Activated CD4-positive, alpha-beta T cell treated with anti-CD3 and anti-CD28 coated beads, Interleukin-2, amount 50 U/mL, for 48 hours (primary cell): ENCODE measurements at places on chromosomes 2 and 18.
A peak's percentile ranks its signal among the peaks of the same experiment; 100 is the strongest.

DNA sequence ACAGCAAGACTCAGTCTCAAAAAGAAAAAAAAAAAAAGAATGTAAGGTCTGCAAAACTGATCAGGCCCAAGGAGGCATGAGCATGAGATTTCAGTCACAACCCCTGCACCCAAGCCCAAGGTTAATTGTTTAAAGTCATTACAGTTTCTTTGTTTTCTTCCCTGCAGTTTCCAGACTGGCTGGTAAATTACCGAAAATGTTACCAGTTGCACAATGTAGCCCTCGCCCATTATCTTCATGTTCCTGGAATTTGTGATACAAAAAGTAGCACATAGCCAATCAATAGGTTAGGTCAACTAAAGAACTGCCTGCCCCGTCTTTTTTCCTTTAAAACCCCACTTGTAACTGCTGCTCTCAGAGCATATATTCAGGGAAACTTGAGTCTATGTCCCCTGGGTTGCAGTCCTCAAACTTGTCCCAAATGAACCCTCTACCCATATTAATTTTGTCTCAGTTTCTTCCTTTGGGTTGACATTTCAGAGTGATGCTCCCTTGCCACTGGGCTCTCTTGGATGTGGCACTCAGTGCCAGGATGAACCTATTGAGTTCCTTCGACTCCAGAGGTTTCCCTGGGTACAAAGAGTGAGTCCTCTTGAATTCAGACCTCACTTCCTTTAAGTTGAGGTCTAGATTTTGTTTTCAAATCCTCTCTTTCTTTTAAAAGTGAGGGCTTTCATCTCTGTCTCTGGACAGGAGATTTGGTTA, 216.2 kb upstream of the HS6ST1 start:
- DNase-seq = no peak

DNA sequence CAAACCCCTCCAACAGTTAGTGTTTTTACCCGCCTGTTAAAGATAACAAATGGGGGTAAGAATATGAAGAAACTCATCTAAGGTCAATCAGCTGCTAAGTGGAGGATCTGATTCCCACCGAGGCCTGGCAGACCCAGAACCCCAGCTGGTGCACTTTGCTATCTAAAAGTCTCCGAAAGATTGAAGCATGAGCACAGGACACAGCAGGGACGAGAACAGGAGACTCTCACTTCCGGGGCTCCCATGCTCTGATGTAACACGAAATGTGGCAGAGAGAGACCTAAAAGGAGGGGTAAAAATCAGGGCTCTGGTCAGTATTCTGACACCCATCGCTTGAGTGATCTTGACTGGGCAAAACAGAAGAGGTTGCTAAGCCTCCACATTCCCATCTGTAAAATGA, 119.7 kb downstream of the PDCL3 start:
- no peak for DNase-seq

DNA sequence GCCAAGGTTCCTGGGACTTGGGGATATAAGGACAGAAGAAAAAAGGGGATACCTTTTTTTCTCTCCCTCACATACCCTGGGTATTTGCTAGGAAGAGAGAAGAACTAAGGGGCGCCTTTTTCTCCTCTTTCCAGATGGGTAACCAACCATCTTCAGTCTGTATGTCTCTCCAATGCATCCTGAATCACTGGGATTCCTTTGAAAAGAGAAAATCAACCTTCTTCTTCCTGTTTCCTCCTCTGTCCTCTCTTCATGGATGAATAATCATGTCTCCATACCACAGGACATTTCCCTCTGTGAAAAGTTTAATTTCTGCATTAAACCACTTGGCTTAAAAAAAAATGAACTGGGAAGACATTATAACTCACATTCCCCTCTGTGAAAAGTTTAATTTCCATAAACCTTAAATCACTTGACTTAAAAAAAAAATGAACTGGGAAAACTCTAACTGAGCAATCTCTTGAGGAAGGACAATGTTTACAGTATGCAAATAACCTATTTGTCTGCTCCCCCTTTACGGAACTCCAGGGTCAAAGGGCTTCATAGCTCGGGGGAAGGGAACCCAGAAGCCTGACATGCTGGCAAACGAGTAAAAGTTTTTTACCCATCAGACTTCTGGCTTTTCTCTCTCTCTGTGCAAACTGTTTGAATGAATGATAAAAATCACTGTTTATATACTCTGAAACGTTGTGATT, 56.7 kb upstream of the FAM98A start:
- DNase-seq = no peak

GRCh38 chr2:39523308-39524044, 86.4 kb upstream of the MAP4K3 start:
- no peak for DNase-seq

DNA sequence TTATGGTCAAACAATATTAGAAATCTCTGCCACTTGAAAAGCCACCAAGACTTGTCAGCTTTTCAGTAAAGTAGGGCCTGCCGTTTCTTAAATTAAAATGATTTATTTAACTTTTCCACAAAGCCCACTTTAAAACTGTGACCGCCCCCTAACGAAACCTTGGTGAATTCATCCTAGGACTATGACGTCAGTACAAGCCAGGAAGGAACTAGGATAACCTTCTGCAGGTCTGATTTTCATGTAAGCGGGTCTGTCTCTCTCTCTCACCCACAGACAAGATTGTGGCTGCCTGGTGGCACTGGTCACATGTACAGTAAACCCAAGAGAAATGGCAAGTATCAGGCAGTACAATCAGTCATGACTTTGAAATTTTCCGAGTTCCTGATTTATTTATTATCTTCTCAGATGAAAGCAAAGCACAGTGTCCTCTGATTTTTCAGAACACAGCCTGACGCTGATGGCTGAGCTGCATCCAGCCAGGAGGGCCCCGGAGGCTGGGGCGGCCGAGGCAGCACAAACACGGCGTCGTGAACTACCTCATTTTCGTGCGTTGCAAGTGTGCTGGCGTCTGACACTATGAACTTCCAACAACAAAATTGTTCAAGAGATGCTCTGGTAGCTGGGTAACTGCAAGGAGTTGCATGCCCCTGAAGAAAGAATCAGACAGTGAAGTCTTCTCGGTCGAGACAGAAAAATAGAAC, 18.9 kb downstream of the SALL3 start:
- DNase-seq = no peak

- no peak for DNase-seq
Observed at GRCh38 chr2:114797942-114798341, 355.5 kb downstream of the DPP10 start.

DNA sequence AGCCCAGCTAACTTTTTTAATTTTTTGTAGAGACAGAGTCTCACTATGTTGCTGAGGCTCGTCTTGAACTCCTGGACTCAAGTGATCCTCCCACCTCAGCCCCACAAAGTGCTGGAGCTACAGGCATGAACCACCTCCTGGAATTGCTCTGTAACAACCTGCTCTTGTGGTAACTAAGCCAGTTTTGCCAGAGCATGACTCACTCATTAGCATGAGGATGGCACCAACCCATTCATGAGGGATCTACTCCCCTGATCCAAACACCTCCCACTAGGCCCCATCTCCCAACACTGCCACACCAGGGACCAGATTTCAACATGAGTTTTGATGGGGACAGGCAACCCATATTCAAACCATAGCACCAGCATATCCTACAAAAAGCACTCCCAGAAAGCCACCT, 348.9 kb upstream of the RAB12 start:
- no peak for DNase-seq

GRCh38 chr2:152114366-152114765, 15.5 kb upstream of the CACNB4 start:
- no peak for DNase-seq

GRCh38 chr2:71716697-71717624, 263.6 kb downstream of the DYSF start:
- no peak for DNase-seq

GRCh38 chr18:44842588-44843412, 162.1 kb downstream of the SETBP1 start:
- DNase-seq = no peak

DNA sequence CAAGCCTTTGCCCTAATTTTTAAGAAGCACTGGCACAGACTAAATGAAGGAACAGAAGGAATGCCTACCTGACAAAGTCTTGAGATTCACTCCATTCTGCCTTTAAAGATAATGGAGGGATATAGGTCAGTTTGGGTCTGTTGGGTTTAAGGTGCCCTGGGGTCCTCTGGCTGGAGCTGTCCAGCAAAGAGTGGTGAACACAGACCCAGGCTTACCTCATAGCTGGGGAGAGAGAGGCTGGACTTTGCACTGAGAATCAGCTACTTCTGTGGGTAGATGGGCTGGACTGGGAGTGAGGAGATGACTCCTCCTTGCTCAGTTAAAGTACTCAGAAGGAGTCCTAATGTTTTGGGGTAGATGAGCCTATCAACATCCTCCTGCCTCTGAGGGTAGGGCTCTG, 64.4 kb upstream of the CXCR4 start:
- no peak for DNase-seq

DNA sequence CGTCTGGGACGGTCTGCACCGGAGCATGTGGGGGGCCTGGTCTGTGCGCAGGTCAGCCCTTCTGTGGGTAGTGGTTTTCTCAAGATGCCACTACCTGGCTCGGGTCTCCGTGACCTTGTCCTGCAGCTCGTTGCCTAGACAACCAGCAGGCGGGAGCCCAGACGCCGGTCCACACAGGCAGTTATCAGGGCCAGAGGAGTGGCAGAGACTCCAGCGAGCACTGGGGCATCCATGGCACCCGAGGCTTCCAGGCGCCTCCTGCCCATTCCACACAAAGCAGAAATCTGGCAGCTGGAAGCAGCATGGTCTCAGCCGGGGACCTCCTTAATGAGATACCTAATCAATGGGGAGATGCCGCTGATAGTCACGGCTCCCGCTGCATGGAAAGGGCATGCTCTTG, 156.1 kb downstream of the FAM210A start:
- DNase-seq = no peak

DNA sequence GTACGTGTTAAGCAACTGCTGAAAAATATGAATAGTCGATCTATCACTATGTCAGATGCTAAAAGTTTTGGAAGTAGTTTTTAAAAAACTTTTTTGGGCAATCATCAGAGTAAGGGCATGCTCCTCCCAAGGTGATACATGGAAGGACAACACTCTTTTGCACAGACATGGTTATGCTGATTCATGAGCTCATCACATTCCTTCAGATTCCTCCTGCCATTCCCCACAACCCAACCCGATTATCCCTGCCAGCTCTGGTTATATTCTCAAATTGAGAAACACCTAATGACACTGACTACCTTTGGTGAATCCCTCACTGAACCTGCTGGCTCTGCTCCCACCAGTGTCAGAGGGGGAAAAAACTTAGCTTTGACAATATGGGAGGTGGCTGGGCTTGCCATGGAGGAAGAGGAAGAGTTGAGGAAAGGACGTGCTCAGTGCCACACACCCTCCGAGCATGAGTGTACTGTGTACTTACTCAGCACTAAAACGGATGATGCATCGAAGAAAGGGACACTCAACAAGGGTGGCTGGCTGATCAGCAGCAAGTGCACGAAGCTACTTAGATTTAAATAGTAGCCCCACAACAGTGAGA, 83.9 kb upstream of the RNU4ATAC start:
- DNase-seq = no peak

- DNase-seq = no peak
Observed at GRCh38 chr2:105744909-105745853, at the start of gene NCK2. TSS of gene NCK2 (plus strand) at chr2:105744912. CDS start at chr2:105855064, 110,152 bp downstream.

GRCh38 chr2:64410671-64411070, 43.3 kb upstream of the LGALSL start:
- DNase-seq = no peak

GRCh38 chr2:130727286-130727924, 1.5 kb upstream of the GPR148 start:
- peak; percentile 90 for DNase-seq

DNA sequence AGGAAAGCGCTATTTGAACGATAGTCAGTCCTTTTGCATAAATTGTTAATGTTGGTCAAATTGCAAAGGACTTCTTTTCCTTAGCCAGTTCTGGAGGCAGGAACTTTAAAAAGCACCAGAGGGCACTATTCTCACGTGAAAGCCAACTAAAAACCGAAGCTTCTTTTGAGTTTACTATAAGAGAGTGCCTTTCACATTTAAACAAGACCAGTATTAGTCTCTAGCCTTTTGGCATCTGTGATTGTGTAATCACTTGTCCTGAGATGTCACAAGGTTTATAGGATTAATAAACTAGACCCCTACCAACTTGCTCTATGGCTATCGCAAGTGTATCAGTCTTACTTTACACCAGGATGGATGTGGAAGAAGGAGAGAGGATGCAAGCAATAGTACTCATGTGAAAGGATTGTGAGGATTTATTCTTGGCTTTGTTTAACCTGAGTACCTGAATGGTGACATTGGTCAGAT, 14.4 kb upstream of the STAT4 start:
- no peak for DNase-seq

- no peak for DNase-seq
Observed at GRCh38 chr2:199979398-199979797, 24.0 kb downstream of the MAIP1 start.

- DNase-seq = no peak
Observed at GRCh38 chr2:73260338-73260984, 23.8 kb downstream of the FBXO41 start.

DNA sequence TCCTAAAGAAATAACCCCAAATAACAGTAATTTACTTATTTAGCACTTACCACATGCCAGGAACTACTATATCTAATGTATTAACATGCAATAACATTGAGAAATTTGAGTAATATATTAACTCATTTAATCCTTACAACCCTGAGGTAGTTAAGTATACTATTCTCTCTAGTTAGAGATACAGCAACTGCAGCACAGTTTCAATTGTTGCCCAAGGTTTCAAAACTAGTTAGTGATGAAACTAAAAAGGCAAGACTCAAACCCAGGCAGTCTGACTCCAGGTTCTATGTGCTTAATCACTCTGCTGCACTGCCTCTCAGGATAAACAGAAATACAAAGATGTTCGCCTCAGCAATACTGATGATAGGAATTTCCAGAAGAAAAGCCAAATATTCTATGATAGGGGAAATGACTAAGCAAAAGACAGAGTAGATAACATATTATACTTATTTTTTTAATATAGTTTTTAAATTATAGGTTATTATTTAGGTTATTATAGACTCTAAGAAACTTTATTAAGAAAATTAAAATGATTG, 88.0 kb downstream of the SS18 start:
- DNase-seq = no peak

- peak; percentile 83 for DNase-seq
Observed at GRCh38 chr2:127415593-127416505, 2.4 kb upstream of the PROC start.

GRCh38 chr2:151570191-151570590, 160.5 kb downstream of the RIF1 start:
- no peak for DNase-seq

DNA sequence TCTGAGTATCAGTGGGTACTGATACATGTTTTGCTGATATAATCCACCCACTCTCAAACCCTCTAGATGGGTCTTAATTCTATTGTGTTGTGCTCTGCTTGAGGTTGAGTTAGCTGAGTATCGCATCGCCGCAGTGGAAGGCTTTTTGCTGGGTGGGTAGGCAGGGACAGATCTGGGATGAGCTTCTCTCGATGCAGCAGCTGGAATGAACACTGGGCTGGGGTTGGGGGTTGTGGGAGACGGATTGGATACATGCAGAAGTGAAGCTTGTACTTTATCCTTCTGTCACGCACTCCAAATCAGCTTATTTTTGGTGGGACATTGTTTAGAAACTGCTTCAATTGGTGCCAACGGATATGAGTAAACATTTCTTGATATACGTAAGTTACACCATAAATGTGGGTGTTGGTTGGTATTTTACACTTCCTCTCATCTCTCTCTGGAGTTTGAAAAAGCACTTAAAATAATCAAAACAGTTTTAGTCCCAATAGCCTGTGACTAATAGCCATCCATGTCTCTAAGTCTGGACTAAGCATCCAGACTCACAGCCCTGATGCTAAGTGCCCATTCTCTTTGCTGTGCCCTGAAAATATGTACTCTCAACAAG, 107.1 kb downstream of the POLE4 start:
- DNase-seq = no peak
